ENCODE measurements at places on chromosomes 5 and 9.

DNA sequence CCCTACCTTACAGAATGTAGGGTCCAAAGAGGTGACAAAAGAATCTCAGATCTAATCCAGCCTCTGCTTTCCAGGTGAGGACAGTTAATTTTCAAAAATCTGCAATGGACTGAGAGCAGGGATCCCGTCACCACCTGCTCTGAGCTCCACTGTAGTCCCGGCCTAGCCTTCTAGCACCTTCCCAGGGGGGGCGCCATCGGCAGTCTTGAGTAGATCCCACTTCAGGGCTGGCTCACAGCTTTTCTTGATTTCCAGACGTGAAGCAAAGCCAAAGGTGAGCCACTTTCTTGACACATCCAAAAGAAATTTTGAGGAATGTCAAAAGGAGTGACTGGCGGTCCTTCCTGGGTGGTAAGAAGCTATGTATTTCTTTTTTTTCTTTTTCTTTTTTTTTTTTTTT, 114.1 kb downstream of the SYK start:
- DNase-seq: no peak

- DNase-seq: peak; percentile 29
Measured at GRCh38 chr9:2494562-2494961, 127.0 kb upstream of the VLDLR start.

GRCh38 chr5:133460172-133460758, 152.1 kb downstream of the FSTL4 start:
- no peak for DNase-seq

DNA sequence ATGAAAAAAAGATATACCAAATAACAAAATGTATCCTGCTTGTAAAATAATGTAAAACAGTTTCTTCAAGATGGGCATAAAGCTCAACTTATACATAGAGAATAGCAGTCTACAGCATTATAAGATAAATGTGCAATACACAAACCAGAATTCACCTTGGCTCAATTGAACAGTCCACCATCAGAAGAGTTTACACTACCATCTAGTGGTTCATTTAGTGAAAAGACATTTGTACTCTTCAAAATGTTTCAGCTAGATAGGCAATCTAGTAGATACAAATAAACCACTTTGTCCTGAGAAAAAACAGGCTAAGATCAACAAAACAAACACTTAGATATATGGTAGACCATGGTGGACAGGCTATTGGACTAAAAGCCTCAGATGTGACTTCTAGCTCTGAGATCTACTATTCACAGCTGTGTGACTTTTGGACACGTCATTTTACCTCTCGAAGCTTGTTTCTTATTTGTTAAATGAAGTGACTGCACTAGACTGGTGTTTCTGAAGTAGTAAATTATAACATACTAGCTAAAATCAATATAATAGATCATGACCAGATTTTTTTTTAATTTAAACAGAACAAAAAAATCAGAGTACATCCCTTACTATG, 22.1 kb upstream of the TPD52L3 start:
- no peak for DNase-seq

DNA sequence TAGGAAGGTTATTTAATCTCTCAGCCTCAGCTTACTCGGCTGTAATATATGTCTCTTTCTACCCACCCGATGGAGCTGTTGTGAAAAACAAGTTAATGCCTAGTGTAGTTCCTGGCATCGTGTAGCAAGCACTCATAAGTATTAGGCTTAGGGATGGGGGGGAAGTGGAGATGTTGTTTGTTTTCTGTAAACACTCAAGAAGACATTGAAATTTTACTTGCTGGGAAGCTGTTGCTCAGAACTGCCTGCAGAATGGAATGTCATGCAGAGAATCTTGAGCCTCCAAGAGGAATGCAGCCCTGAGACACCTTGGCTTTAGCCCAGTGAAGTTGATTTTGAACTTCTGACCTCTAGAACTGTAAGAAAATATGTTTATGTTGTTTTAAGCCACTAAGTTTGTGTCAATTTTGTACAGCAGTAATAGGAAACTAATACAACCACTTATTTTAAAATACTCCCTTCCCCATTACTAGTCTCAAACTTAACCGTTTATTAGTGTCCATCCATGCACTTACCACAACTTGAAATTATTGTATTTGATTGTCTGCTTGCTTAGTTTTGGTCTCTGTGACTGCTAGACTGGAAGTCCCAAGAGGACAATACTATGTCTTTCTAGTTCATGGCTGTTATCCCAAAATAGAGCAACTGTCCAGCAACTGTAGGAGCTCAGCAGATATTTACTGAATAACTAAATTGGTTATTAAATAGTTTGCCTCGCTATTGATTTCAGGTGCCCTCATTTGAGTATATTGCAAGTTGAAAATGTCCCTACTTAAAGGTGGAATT, 53.8 kb downstream of the MFAP3 start:
- DNase-seq: peak; percentile 52

GRCh38 chr5:43044181-43044914, 4.2 kb upstream of the ANXA2R start:
- no peak for DNase-seq

GRCh38 chr5:124659798-124660197, 86.6 kb downstream of the ZNF608 start:
- no peak for DNase-seq

GRCh38 chr5:107943923-107944322, 273.2 kb upstream of the EFNA5 start:
- no peak for DNase-seq
